ENCODE measurements at places on chromosomes 11 and 22.

DNA sequence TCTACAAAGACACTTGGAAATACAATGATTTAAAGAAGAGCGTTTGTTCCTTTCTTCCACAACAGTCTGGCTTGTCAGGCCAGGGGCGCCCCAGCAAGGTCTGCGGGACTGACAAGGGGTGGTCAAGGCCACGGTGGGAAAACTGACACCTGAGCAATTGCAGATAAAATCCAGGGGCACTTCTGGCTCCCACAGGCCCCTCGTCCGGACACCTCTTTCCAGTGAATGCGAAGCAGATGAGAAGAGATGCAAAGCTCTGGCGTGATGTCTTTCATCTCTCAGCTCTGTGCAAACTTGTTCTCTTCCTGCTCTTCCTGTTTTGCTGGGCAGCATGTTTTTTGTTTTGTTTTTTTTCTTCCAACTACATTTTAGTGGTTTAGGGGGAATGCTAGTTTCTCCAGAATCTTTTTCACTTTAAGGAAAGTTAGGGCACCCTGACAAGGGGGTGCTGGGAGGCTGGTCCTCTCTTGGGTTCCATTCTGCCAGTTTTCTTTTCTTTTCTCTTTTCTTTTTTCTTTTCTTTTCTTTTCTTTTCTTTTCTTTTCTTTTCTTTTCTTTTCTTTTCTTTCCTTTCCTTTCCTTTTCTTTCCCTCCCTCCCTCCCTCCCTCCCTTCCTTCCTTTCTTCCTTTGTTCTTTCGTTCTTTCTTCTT lies 11.1 kb upstream of the CBX6 start:
- DNase-seq: no peak

DNA sequence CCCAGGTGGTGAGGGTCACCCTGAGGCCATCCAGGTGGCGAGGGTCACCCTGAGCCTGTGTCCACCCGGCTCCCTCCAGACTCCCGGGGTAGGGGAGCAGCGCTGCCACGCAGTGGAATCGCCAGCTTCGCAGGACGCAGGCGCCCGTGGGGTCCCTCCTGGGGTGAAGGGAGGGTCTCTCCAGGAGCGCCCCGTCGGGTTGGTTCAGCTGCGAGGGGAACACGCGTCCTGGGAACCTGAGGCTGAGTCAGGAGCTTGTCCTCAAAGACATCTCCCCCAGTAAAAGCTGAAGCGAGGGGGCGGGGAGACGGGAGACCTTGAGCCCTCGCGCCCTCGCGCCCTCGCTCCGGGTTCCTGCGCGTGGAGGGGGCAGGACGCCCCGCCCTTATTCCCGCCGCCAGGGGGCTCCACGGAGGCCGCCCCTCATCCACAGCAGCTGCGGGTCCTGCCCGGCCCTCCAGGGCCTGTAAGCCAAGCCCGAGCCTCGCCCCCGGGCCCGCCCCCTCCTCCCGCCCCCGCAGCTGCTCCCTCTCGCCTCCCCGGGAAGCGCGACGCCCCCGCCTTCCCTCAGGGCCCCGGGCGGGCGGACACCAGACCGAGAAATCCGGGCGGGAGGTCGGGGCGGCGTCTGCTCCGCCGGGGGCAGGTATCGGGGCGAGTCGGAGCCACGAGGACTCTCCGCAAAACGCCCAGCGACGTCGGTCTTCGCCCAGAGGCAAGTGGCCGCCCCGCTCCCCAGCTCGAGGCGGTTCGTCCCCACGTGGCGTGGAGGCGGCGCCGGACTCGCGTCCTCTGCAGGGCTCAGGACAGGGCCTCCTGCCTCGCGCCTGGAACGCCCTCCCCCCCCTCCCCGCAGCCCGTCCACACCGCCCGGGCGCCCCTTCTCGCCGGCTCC lies 22.8 kb downstream of the PIM3 start:
- no peak for DNase-seq

GRCh38 chr11:34564807-34565241 lies 51.2 kb upstream of the ELF5 start:
- peak; percentile 1 for DNase-seq

GRCh38 chr22:23283591-23284503 lies 103.5 kb downstream of the BCR start:
- DNase-seq: no peak

DNA sequence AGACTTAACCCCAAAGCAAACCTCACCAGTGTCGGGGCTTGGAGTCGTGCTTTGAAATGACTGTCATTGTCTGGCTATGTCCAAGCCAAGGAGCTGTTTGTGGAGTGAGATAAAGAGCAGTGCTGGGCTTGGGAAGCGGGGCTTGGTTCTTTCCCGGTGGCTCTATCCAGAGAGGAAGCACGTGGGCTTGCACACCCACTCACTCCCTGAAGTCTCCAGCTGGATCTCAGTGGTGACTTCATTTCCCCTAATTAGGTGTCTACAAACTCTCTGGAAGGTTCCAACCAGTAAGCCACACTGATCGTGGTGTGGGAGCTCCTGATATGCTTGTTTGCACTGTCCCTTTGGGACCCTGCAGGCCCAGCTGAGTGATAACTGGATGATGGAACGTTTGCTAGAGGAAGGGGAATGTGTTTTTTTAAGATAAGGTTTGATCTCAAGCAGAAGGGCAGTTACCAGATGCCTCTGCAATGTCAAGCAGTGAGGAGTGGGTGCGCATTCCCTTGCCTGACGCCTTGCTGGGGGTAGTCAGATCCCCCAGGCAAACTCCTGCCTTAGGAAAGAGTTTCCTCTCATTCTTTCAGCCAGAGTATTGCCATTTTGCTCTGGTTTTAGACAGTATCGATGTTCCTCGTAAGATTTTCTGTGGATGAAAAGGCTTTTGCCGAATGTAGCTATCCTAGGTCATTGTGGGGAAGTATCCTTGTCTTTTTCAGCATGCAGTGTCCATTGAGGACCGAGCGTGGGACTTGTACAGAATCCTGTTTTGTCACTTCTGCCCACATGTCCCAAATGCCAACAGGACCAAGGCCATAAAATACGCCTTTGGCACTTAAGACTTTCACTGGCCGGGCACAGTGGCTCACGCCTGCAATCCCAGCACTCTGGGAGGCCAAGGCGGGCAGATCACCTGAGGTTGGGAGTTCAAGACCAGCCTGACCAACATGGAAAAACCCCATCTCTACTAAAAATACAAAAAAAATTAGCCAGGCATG lies 90.9 kb downstream of the MICAL2 start:
- DNase-seq: no peak

- DNase-seq: no peak
Observed at GRCh38 chr22:47444746-47445065, 682.3 kb downstream of the TBC1D22A start.

DNA sequence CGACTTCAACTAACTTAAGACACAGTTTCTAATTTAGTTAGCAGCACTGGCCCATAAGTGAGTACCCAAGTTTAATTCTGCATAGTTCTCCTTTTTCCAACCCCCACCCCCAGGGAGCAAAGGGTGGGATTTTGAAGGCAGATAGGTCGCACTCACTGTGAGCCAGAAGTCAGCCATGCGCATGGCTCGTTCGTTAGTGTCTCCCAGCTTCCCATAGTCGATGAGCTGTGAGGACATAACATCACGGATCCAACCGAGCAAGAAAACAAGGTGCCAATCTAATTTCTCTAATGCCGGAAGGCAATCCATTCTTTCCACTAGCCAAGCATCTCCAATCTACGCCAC lies 577 bp downstream of the MRPL17 start:
- DNase-seq: no peak

GRCh38 chr11:2103668-2104523 lies 35.3 kb downstream of the IGF2 start:
- no peak for DNase-seq

- no peak for DNase-seq
Observed at GRCh38 chr11:117519590-117519989, 191.9 kb downstream of the CEP164 start.

GRCh38 chr22:46038516-46039430 lies 61.8 kb upstream of the WNT7B start:
- DNase-seq: no peak

DNA sequence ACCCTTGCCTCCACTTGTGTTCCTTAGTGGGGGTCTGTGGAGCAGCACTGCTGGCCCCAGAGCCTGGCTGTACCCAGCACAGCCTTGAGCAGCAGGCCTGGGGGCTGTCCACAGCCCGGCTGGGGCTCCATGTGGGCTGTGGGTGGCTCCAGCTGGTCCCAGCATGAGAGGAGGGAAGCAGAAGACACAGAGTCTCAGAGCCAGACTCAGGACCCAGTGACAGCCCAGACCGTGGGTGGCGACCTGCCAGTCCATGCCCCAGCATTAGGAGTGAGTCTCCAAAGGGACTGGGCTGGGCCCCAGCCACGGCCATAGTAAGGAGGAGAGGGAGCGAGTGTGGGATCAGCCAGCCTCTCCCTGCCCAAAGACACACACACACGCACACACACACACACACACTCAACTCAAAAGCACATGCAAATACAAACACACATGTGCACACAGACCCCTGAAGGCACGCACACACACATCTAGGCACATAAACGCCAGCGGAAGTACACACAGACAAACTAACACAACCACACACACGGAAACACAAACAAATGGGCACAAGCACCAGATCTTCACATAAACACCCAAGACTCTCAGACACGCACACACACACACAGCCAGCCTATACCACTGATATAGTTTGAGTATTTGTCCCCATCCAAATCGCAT lies 16.7 kb upstream of the LRRC10B start:
- no peak for DNase-seq

GRCh38 chr22:19064354-19065054 lies 57.7 kb downstream of the DGCR2 start:
- no peak for DNase-seq

DNA sequence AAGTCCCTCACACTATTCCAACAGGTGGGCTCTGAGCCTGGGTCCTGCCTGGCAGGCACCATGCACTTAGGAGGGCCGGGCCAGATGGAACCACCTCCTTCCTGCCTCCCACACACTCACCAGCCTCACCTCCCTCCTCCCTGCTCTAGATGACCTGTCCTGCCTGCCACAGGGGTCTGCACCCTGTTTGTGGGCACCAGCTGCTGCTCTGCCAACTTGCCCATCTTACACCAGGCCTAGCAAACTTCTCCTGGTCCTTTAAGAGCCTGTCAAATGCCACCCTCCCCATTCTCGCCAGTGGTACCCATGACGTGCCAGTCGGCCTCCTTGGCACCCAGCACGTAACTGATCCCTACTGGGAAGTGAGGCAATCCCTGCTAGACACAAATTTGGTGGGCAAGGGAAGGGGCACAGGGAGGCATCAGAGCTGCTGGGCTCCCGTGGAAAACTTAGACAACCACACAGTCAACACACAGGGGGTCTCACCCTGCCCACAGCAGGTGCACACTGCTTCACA lies 3.1 kb downstream of the MOB2 start:
- no peak for DNase-seq

GRCh38 chr22:47100646-47101200 lies 338.3 kb downstream of the TBC1D22A start:
- no peak for DNase-seq

DNA sequence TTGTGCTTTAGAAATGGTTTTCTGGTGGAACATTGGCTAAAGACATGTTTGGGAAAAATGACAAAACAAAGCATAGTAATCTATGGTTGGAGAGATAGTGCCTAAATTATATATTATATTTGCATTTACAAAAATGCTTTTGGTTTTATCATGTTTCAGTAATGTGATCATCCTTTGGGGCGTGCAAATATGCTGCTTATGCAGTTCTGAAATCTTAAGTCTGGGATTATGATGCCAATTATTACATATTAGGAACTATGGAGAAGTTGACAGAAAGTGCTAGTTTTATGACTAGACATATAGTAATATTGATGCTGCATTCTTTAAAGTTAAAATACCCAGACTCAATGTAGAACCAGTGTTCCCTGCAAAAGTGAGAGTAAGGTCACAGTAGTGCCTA lies 655.0 kb downstream of the METTL15 start:
- DNase-seq: no peak

- peak; percentile 77 for DNase-seq
Observed at GRCh38 chr22:38467904-38468442, at the start of gene KDELR3. TSS of gene KDELR3 (plus strand) at chr22:38468096. CDS start at chr22:38468234, 138 bp downstream.

DNA sequence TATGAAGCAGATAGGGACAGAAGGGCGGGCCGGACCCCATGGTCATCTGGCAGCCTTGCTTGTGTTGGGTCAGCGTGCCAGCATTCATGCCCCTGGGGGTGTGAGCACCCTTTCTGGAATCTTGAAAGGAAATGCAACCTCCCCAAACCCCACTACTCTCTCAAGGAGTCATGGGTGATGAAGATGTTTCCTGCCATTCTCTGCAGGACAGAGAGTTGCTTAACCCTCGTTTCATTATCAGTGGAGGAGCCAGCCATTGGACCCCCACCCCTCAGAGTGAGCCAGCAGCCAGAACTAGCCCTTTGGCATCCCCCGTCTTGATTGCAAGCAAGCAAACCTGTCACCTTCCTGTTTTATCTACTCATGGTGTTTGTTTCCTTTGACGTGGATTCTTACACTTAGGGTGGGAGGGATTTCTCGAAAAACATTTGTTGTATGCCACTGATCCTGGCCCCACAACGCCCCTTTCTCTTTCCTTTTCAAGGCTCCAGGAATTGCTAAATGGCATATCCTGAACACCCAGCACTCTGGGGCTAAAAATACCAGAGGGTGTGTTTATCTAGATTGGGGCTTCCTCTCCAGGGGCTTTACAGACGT lies 258.3 kb downstream of the ETS1 start:
- DNase-seq: no peak

GRCh38 chr22:24144056-24144777 lies 37.1 kb upstream of the SUSD2 start:
- no peak for DNase-seq

GRCh38 chr11:70680781-70681281 lies 282.5 kb downstream of the CTTN start:
- DNase-seq: no peak

DNA sequence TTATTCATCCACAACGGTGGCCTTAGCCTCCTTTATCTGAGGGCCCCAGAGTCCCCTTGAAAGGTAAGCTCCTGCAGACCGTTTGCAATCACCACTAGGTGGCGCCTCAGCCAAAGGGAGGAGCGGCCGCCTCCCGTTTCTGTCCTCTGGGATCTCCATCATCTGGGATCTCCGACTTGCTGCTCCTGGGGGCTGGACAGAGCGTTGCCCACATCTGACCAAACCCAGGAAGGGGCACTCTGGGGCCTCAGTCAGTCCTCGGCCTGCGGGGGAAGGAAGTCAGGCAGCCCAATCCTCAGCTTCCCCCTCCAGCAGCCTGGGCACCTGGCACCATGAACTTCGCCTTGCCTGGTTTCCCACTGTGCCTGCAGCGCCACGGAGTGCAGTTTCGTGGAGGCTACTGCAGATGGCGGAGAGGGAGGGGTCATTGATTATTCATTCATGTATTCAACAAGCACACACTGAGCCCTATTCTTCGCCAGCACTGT lies 23.5 kb downstream of the TP53I11 start:
- no peak for DNase-seq

- DNase-seq: no peak
Observed at GRCh38 chr11:108592591-108593213, 866 bp downstream of the EXPH5 start.

DNA sequence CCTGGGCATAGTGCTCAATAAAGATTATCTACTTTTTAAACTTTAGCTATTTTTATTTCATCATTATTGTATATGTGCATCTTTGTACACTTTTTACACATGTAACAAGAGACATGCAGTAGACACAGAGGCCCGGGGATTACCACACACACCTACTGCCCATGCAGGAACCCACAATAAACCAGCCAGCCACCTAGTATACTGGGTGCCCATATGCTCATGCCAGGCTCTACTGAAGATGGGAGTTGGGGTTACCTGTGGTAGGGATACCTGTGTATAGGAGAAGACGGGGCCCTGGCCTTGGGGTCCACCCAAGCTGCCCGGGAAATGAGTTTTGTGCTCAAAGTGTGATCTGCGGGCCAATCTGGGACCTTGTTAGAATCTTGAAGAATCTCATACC lies 31.2 kb upstream of the P2RY2 start:
- DNase-seq: no peak

GRCh38 chr11:19777377-19778102 lies 64.9 kb downstream of the NAV2 start:
- DNase-seq: peak; percentile 19

Measured in hindlimb muscle (tissue), 1 donor.